ENCODE measurements at places on chromosomes 11 and 22. TPM values are rescaled to one million over a fixed set of nuclear protein-coding genes. Genes with fewer than 3 reads are reported as not detected.

- DNase-seq: no peak
Observed at GRCh38 chr11:109326781-109327180, 95.2 kb upstream of the C11orf87 start.

DNA sequence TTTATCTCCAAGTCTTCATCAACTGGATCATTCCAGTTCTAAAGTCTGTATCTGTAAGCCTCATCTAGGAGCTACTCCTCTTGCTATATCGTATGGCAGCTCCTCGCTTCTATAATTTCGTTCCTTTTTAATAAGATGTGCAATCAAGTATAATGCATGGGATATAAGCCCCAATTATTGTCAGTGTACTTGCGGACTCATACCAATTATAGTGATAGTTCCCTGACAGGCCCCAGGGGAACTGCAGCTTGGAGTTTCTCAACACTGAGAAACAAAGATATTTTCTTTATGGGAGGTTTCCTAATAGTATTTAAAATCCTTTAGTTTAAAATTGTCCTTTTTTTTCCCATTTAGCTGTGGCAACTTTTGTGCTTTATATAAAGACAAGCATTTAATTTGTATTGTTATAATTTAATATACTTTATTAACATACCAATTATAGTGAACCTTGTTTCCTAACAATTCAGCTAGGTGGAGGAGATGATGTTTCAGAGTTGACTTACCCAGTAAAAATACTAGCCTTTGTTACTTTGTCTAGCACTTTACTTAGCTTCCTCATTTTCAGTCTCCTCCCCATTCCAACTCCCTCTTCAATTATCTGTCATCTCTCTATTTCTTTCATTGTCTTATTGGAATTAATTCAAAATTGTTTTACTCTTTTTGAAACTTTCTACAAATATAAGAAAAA lies 25.3 kb upstream of the DDX17 start:
- DNase-seq: no peak

Gene PEX26
- total RNA-seq: 34.1 TPM

DNA sequence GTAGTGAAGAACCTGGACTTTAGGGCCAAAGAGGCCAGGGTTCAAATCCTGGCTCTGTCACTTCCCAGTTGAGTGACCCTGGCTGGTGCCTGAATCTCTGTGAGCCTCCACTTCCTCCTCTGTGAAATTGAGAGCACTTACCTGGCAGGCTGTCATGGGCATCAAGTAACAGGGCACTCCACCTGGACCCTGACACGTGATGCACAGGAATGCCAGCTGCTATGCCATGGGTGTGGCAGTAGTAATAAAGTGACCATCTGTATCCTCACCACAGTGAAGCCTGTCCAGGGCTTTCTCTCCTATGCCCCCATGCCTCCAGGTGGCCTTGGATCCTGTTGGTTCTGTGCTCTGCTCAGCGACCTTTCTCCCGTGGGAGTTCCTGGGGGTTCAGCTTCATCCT lies 29.8 kb upstream of the PPP6R3 start:
- no peak for DNase-seq

Gene CD6
- 1.6 TPM for total RNA-seq

DNA sequence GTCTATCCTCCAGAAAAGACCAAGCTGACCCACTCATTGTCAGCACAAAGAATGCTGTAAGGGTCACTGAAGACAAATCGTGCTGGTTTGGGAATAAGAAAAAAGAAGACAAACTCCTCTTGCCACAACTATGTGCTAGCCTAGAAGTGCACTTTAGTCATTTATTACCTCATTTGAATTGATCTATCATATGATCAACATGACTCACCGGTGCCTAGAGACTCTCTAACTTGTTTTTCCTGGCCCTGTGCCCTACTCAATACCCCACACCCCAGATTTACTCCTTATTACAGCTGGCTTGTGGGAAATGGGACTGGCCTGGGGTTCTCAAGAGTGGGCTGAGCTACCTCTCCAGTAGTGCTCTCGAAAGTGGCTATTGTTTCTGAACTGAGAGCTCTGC lies 35.9 kb upstream of the HORMAD2 start:
- DNase-seq: no peak

Gene YPEL4
- 0.97 TPM for total RNA-seq

Gene TESMIN
- total RNA-seq: 1.5 TPM

DNA sequence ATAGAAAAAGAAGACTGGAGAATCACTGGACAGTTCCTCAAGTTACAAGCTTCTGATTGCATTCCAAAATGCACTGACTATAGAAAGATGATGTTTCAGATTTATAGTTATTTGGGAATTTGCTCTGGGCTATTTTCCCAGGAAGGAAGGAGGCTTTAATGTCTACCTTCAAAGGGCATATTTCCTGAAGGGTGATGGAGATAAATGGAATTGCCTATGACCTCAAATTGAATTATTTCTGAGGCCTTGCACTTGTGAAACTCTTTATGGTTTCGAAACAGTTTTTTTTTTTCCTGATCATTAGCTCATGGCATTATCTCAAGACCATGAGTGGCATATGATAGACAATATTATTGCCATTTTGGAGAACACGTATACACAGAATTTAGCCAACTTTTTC lies 333.9 kb downstream of the METTL15 start:
- DNase-seq: no peak

Gene TUB
- 5.9 TPM for total RNA-seq

Gene OR1S1
- not detected for total RNA-seq

Gene TENM4
- total RNA-seq: 4.7 TPM

DNA sequence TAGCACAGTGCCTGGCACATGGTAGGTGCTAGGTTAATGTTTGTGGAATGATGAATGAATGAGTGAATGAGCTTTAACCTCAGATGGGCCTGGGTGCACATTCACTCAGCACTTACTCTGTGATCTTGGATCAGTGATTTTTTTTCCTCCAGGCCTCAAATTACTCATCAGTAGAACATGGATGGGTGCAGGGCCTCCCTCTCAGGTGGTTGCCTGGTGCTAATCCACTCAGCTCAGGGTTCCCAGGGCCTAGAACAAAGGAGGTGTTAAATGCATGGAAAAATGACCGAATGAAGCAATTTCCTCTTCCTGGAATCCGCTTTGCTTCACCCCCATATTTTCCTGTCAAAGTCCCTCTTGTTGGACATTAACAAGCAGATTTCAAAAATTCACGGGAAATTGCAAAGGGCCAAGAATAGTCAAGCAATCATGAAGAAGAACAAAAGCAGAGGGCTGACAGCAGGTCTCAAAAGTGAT lies 93.5 kb downstream of the MYEOV start:
- DNase-seq: no peak

DNA sequence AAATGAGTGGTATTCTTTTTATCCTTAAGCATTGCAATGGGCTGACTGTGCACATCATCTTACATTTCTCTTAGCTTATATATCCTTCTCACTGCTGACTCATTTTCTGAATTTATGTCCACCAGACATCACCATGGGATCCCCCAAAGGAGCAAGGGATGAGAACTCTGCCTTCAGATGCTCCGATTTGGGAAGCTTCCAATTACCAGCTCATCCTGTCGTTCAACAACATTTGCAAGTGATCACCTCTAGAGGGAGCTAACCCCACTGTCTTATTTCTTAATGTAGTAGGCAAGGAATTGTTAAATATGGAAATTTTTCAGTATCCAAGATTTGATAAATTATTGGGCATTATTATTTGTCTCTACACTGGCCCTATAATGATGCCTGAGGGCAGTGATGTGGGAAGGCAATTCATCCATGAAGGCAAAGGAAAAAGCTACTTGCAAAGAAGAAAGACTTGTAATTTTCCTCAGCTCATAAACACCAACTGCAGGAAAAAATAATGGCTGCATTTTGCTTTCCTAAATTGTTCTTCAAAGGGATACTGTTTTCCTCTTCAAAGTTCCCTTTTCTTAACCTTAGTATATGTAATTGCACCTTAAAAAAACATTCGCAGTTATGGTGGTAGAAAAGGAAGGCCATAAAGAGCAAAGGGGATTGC lies 102.4 kb upstream of the FSHB start:
- no peak for DNase-seq

Data from aorta (tissue), 5 donors.